ENCODE measurements at places on chromosomes 16 and 17.

DNA sequence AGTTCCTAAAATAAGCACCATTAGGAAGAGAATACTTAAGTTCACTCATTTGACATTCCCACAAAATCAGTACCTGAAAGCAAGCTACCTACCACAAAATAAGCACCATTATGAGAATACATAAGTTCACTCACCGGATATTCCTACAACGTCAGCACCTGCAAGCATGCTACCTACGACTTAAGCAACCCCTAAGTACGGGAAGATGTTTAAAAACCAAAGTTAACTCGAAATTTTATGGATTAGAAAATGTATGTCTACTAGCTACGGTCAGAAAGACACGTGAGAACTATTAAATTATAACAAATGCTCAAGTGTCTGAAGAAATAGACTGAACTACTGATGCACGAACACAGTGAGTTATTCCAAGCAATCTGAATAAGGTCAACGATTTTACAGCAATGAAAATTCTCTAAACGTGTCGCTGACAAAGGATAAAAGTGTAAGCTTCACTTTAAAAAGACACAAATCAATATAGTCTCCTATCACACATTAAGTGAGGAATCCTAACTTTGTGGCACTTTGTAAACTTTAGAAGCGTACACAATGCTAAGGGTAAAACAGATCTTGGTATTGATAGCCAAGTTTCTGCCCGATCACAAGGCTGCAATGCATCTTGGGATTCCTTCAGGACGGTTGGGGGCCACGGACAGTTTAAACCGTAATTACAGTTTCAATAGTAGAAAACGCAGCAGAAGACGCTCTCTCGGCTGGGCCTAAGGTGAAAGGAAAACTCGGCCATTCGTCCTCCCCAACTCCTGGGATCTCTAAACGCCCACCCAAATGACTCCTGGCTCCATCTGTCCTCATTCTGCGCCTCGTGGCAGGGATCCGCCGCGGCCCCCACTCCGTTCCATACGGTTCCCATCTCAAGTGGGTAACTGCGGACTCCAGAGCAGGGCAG lies 1.3 kb downstream of the GSPT1 start:
- DNase-seq = peak; percentile 26

DNA sequence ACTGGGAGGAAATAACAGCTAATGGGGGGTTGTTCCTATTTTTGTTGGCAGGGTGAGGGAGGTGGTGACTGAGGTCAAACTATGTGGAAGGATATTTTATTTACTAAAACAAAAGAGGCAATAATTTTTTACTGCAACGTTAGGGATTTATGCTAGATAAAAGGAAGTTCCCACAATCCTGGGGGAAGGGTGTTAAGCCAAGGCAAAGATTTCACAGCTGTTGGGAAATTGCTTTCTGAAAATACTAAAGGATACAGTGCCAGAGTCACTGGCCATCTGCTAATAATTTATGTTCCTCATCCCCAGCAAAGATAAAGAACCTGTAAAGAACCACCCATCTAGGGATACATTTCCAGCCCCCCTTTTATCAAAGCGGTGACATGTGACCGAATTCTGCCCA lies 756.0 kb upstream of the RBFOX1 start:
- DNase-seq = no peak

DNA sequence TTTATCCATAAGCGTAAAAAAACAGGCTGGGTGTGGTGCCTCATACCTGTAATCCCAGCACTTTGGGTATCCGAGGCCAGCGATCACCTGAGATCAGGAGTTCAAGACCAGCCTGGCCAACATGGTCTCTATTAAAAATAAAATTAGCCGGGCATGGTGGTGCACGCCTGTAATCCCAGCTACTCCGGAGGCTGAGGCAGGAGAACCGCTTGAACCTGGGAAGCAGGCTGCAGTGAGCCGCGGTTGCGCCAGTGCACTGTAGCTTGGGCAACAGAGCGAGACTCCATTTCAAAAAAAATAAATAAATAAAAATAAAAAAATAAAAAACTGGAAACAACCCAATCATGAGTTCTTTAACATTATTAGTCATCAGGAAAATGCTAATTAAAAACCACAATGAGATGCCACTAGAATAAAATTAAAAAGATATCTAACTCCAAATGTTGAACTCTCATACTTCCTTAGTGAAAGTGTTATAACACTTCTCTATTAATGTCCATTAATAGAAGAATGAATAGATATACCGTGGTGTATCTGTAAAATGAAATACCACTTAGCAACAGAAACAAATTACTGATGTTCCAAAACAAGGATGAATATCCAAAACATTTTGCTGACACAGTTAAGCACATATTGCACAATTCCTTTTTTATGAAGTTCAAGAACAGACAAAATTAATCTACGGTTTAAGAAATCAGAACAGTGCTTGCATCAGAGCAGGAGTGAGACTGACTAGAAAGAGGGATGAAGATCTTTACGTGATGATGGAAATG lies 13.1 kb downstream of the MPHOSPH6 start:
- no peak for DNase-seq

DNA sequence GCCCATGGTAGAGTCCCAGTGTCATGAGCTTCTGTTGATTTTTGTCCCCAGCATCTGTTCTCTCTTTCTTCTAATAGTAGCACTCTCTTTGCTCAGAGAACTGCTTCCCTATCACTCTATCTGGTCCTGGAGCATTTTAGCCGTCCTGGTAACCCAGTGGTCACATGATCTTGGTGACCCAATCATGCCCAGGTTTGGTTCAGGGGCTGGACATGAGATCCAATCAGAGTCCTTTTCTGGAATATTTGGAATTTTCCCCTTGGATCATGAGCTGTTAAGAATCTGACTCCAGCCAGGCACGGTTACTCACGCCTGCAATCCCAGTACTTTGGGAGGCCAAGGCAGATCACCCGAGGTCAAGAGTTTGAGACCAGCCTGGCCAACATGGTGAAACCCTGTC lies 197.0 kb downstream of the RAB11FIP4 start:
- DNase-seq = no peak

DNA sequence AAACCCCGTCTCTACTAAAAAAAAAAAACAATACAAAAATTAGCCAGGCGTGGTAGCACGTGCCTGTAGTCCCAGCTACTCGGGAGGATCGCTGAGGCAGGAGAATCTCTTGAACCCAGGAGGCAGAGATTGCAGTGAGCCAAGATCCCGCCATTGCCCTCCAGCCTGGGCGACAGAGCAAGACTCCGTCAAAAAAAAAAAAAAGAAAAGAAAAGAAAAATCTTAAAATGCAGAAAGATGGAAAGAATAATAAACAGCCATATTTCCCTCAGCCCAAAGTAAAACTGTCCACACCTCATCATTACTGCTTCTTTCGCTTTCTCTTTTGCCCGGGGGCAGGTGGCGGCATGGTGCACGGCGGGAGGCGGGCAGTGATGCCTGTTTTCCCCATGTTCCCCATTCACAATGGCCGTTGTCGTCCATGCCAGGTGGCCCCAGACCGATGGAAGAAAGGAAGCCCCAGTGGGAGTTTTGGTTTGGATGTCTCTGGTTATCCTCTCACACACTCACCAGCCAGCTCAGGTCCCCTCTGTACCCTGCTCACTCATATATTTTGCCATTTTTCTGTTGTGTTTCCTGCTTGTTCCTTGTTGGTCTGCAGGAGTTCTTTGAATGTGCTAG lies 37.0 kb upstream of the PEMT start:
- peak; percentile 29 for DNase-seq

DNA sequence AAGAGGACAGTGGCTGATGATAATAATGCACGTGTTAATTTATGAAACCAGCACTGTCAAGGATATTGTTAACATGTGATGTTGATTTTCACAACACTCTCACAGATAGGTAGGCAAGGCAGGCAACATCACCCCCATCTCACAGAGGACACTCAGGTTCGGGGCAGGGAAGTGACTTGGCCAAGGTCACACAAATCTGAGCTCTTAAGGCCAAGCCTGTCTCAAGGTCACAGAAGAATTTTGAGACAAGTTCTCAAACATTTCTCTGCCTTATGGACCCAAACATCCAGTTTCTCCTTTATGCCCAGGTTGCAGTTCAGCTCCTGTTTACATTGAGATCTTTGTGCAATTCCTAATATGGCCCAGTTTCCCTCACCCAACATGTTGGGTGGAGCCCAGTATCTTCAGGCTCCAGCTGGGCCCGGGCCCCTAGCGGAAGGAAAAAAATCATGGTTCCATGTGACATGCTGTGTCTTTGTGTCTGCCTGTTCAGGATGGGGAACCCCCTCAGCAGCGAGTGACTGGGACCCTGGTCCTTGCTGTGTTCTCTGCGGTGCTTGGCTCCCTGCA lies 1.3 kb downstream of the SLC2A4 start:
- no peak for DNase-seq

GRCh38 chr17:62749926-62750325 lies 58.2 kb downstream of the MARCHF10 start:
- no peak for DNase-seq
